ENCODE measurements at places on chromosomes 5 and 9.
A peak's percentile ranks its signal among the peaks of the same experiment; 100 is the strongest.

GRCh38 chr9:77877976-77878375 lies 153.6 kb downstream of the GNAQ start:
- DNase-seq, result no peak

- no peak for DNase-seq
Measured at GRCh38 chr9:3751125-3751758, 225.4 kb upstream of the RFX3 start.

- no peak for DNase-seq
Measured at GRCh38 chr5:28499766-28500290, 1461.4 kb upstream of the CDH9 start.

DNA sequence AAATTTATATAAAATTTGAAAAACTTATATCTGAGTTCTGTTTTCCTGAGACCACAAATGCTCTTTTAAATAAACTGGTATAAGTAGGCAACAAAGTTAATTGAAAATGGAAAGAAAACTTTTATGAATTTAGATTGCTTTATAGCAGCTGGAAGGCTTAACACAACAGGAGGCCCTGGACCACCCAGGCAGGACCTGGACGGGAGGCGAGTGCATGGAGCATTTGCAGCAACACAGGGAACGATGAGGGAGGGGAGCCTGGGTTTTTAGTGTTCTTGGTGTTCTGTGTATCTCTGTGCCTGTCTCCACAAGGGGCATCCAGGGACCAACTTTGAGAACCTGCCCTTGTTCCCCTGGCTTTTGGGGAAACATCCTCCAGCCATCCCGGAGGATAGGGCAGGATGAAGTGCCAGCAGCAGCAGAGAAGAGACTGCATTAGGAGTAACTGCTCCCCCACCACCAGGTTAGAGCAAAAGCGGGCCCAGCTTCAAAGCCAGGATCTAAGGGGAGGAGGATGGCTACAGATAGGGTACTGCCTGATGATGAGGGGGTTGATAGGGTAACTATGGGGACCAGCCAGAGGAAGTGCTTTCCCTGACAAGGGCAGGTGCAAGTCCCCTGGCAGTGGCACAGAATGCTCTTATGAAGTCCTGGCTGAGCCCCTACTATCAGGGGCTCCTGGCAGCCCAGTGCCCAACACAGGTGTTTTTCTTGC lies 6.7 kb upstream of the SPATA31E1 start:
- no peak for DNase-seq

DNA sequence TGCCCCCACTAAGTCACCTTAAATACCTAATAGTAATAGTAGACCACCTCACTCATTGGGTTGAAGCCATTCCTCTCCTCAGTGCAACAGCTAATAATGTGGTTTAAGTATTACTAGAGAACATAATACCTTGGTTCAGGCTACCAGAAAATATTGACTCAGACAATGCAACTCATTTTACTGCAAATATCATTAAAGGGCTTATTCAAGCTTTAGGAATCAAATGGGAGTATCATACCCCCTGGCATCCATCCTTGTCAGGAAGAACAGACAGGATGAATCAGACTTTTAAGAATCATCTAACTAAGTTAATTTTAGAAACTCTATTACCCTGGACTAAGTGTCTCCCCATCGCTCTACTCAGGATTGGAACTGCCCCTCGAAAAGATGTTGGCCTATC lies 6.8 kb upstream of the RNF180 start:
- DNase-seq, result no peak

DNA sequence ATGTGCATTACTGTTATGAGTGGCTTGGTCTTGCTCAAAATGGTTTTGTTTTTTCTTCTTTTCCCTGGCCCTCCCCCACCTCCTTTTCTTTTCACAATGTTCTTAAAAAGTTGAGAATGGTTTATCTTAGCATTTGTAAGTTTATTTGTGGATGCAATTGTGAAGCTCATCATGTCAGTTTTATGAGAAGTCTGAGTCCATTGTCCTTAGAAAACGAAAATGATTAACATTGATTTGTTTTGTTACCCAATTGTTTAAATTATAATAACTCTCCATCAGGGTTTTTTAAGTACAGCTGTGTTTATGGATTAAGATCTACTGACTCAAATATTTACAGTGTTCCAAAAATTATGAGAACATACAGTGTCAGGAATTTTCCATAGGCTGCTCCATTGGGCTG lies 511.3 kb upstream of the PAPPA start:
- DNase-seq, result peak; percentile 50

DNA sequence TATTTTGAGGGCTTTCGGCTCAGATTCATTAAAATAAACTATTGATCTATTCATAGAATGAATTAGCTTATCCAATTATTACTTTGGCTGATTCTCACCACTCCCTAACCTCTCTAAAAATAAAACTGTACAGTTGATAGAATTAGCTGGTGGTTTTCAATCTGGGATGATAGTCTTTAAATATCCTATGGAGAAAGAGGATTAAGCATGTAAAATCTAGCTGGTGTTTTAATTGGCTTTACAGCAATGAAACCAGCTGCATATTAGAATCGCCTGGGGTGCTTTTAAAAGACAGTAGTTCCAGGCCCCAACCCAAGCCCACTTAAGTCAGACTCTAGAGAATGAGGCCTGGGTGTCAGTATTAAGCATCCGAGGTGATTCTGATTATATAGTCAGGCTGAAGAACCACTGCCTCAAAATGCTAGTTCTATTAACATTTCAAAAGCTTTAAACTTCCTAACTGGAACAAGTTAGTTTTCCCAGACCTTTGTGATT lies 95.1 kb downstream of the MAP1B start:
- DNase-seq, result no peak

- DNase-seq, result no peak
Measured at GRCh38 chr5:68243681-68244080, 28.1 kb downstream of the PIK3R1 start.

DNA sequence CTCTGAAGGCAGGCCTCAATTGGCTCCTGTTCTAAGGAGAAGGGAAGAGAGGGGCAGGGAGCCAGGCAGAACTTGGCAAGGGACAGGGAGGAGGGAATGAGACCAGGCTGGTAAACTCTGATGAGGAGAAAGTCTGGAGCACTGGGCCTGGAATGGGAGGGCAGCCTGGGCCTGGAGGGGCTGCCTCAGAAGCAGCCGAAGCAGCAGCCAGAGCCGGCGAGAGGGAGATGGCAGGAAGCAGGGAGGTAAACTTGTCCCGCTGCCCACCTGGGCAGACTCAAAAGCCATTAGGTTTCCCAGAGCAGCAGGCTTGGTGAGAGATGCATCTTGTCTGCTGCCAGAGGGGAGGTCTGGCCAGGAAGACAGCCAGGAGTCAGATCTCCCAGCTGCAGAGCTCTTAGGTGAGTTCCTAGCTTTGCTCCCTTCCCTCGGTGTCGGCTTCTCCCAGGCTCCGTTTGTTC lies 37.0 kb upstream of the CRB2 start:
- no peak for DNase-seq

Measured in AG04450 (cell line).